NK-92 treated with Interleukin-12 subunit alpha and Interleukin-12 subunit beta, amount 100 ng/mL, for 24 hours (cell line): ENCODE measurements at places on chromosomes 11 and 22.
A peak's percentile ranks its signal among the peaks of the same experiment; 100 is the strongest.

DNA sequence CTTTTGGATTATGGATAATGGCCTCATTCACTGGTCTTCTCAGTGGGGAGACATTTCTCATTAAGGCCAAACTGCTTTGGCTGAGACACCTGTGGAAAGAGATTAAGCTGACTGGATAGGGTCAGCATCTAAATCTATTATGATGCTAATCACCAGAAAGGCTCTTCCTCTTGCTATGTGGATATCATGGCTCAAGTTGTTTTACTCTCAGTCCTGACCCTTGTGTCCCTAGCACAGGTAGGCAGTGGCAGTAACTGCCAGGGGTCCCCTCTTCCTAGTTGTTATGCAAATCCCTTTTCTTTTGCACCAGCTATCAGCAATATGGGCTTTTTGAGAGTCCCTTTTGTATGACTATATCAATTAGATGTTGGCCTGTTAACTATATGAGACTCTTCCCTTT, 335.7 kb upstream of the PLET1 start:
- DNase-seq: no peak

DNA sequence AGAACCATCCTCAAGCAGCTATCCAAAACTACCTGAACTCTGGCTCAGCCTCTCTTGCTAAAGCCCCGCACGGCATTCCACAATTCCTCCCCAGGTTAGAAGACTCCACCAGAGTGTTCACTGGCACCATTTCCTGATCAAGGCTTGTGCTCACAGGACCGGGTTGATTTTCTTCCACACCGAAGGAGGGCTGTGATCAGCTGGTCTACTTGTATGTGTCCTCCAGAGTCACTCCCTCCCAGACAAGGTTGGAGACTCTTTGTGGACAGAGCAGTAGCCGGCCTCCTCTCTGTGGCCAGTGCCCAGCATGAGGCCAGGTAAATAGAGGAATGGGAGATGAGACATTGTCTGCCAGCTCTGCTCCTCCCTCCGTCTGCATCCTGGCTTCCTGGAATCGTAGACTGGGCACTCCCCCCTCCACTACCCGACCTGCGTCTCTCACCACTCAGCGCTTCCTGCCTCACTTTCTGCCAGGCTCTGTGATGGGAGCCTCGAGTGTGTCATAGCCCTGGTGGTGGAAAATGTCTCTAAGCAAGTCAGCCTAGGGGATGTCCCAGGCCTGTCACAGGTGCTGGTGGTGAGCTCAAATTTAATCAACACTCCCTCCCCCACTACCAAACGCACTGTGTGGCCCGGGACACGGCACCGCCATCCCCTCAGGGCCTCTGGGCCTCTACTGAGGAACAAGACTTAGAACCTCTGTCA, 12.5 kb upstream of the TMPRSS6 start:
- peak; percentile 85 for DNase-seq

DNA sequence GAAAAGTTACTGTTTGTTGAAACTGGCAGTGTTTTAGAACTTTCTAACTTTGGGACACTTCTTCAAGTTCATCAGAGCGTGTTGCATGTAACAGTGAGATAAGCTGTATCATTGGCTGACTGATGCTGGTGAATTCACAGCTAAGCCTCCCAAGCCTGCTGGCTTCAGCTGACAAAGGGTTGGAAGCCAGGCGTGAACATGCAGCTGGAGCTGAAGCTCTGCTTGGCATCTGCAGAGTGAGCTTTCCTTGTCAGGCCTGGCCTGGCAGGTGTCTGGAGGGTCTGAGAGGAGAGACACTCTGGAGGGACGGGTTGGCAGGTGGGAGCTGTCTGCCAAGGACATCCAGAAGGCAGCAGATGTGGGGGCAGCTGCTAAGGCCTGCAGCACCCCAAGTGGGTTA, 1.5 kb downstream of the AMPD3 start:
- DNase-seq: no peak

GRCh38 chr22:26751217-26751616, 93.8 kb downstream of the MIAT start:
- no peak for DNase-seq

- no peak for DNase-seq
Observed at GRCh38 chr11:19330416-19330815, 89.7 kb upstream of the E2F8 start.

GRCh38 chr11:134287561-134287960, 11.4 kb downstream of the GLB1L3 start:
- DNase-seq: no peak

DNA sequence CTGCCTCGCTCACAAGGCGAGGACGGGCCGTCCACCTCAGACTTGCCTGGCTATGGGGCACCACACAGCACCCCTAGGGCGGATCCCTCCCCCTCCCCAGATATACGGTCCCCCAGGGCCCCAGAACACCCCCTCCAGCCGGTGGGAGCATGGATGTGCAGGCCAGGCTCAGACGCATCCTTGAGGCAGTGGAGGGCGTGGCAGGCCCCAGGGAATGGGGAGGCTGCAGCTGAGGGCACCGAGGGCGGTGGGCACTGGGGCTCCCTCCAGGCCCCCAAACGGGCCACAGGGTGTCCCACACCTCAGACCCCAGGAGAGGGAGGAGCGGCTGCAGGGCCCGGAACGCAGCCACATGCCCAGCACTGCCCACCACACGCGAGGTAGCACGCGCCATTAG, 12.1 kb downstream of the TTLL8 start:
- no peak for DNase-seq

GRCh38 chr11:59284773-59285129, 72.0 kb upstream of the MPEG1 start:
- no peak for DNase-seq

DNA sequence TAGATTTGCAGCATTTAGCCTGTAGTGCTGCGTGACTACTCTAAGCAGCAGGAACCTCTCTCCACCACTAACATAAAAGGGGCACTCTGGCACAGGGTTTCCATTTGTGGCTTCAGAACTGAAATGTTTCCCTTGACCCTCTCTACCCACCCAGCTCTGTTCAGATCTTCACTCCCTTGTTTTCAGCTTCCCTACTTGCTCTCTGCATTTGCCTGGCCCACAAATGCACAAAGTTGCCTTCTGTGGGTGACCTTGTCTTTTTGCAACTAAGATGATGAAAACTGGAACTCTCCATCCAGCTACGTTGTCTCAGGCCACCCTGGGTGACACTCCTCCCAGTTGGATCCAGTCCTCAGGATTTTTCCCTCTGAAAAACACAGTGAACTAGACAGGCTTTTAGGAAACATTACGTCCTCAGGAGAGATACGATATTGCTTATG, 19.8 kb upstream of the PSMA1 start:
- DNase-seq: no peak

DNA sequence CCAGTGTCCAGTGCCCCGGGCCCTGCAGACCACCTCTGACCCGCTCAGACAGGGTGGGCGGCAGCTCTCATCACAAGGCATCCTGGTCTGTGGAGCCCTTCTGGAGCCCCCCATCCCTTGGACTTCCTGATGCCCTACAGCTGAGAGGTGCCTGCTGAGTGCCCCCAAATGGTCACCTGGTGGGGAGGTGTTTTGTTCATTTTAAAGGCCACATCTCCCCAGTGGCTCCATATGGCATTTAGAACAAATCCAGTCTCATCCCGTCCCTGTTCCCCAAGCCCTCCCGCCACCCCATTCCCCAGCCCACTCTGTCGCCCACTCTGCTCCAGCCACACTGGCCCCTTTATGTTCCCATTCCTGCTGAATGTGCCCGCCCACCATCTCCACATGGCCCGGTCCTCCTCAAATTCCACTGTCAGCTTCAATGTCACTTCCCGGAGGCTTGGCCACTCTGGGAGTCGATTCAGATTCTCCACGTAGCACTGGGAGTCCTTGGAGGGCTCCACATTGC, 32.8 kb downstream of the OSBPL5 start:
- no peak for DNase-seq

- no peak for DNase-seq
Observed at GRCh38 chr11:116736763-116737162, 36.0 kb downstream of the BUD13 start.

DNA sequence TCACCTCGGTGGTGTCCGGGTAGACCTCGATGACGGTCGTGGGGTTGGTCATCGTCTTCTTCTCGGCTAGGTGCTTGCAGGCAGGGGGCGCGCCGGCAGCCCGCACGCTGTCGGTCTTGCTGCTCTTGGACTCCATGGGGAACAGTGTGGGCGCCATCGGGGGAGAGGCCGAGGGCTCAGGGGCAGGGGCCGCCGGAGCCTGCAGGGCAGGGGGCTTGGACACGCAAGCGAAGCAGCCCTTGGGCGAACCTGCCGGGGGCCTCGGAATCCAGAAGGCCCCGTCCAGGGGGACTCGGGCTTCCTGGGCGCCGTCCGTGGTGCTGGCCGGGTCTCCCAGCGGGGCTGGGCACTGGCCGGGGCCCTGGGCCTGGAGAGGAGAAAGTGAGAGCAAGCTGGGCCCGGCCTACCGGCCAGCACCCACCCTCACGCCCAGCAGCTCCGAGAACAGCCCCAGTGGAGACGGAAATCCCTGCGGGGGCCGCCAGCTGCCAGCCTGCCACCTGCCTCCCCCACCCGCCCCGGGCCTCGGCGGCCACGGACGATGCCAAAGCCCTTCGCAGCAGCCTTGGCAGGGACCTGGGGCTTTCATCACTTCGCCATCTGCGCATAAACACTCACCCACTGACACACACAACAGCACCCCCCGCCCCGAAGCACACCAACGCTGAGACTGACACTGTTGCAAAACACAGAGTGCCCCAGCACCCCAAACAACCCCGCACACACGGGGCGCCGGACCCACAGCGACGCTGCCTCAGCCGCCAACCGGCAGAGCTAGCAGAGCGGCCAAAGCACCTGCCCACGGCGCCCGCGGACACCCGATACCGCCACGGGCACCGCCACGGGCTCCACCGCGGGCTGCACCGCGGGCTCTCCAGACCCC, 2.4 kb downstream of the IFITM10 start:
- DNase-seq: no peak

DNA sequence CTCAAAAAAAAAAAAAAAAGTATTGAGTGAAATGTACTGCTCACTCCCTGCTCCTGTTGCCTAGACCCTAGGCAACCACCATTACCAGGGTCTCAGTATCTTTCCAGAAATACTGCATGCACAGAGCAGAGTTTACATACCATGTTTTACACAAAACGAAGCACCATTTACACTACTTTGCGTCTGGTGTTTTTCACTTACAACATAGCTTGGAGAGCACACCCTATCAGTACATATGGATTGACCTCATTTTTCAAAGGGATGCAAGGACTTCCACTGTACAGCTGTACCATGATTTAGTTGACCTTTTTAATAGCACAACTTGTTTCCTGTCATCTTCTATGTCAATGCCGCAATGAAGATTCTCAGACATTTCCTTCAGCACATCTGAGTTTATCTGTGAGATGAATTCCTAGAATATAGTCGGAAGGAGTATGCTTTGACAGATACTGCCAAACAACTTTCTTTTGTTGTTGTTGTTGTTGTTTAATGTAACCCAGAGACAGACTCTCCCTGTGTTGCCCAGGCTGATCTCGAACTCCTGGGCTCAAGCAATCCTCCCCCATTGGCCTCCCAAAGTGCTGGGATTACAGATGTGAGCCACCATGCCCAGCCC, 6.1 kb downstream of the MYH9 start:
- DNase-seq: no peak

DNA sequence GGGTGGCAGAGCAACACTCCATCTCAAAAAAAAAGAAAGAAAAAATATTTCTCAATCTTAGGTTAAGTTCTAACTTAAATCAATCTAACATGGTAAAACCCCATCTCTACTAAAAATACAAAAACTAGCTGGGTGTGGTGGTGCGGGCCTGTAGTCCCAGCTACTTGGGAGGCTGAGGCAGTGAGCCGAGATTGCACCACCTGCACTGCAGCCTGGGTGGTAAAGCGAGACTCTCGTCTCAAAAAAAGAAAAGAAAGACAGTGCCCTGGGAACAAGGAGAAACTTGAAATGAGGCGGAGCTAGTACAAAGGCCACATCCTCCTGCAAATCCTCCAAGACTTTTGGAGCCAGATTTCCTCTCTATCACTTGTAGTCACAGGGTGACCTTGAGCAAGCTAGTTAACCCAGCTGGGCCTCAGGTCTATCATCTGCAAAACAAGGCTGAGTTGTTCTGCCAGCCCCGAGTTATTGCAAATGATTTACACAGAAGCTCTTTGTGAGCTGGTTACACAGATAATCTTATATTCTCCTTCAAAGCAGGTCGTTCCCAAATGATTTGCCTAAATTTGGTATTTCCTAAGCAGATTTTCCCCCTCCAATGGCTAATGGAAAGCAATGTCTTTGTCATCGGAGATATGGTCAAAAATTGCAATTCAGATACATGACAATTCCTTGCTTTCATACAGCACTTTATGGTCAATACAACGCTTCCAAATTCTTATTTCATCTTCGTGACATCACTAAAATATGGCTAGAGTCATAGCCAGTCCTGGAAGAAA, 1.9 kb downstream of the ANKRD54 start:
- DNase-seq: no peak

GRCh38 chr11:58867556-58867955, 23.1 kb upstream of the GLYATL2 start:
- no peak for DNase-seq
